ENCODE measurements at places on chromosomes 6 and 20.

DNA sequence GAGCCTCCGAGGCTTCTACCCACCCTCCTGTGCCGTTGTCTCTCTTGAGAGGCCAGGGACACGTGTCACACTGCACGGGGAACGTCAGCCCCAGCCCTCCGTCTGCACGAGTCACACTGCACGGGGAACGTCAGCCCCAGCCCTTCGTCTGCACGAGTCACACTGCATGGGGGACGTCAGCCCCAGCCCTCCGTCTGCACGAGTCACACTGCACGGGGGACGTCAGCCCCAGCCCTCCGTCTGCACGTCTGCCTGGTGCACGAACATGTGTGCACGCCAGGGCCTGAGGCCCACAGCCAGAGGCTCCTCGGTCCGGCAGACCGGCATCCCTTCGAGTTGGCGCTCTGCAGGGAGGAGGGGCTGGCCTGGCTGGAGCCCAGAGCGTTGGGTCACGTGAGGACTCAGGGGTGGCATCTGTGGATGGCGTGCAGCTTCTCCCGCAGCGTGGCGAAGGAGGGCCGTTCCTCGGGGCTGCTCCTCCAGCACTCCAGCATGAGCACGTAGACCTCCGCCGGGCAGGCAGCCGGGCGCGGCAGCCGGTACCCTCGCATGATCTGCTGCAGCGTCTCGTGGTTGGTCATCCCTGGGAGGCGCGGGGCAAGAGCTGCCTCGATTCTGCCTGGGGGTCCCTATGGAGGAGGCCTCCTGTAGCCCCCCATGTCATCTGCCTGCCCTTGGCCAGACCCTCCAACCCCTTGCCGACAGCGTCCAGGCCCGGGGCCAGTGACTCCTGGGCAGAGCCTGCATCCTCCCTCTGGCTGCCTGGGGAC, 3.4 kb upstream of the PTK6 start:
- DNase-seq = no peak

DNA sequence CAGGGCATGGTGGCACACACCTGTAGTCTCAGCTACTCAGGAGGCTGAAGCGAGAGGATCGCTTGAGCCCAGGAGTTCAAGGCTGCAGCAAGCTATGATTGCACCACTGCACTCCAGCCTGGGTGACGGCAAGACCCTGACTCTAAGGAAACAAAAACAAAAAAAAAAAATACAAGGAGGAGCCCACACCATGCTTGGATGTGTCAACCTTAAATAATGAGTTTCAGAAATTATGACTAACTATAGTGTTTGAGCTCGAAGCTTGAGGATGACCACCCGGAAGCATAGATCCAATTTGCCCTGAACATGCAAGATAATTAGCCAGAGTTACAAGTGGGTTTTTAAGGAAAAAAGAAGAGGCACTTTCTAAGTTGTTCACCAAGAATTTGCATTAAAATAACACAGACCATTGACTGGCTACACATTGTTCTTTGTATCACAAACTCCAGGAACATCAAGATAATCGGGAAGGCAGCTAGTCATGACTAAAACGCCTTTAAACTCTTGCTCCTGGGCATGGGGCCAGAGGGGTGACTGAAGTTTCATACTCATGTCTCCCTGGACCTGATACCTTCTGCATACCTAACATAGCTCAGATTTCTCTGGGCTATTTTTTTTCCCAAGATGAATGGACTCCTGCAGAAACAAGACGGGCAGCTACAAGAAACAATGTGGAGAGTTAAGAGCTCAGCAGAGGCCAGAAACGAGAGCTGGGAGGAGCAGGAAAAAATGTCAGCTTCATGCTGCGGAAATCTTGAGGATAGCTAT, 289.6 kb downstream of the PREX1 start:
- DNase-seq = no peak

- no peak for DNase-seq
Measured at GRCh38 chr6:106152952-106153351, 66.8 kb downstream of the PRDM1 start.

GRCh38 chr6:136739501-136739900, 52.8 kb downstream of the MAP3K5 start:
- no peak for DNase-seq

GRCh38 chr20:4067600-4068261, 52.4 kb upstream of the RNF24 start:
- DNase-seq = no peak

- no peak for DNase-seq
Measured at GRCh38 chr6:155791186-155791585, 335.5 kb upstream of the NOX3 start.

DNA sequence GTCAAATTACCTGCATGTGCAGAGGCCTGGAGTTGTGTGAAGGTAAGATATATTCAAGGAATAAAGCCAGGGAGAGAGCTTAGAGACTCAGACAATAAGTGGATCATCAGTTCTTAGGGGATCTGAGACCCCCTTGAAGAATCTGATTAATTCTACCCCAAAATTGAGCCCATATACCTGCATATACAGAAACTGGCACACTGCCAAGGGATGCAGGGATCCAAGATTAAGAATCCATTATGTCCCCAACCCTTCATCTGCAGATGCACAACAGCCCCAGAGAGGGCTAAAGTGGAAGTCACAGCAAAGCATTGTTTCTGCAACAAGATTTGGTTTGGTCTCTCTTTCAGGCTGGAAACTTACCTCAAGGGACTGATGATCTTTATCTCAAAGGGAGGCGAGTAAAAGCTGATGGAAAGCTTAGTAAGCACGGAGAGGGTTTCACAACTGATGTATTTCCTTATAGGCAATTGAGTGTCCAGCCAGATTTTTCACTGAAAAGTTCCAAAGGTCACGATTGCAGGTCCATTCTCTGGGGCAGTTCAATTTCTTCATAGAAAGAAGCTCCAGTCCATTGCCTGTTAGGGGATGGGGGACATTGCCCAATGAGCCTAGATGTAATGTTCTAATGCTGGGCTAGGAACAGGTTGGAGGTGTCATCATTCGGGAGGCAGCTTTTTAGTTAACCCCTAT, 20.9 kb upstream of the STK35 start:
- no peak for DNase-seq

All from cortex of kidney (tissue), 1 donor.